Activated CD8-positive, alpha-beta T cell treated with anti-CD3 and anti-CD28 coated beads for 36 hours (primary cell): ENCODE measurements at places on chromosomes 6 and 20.

DNA sequence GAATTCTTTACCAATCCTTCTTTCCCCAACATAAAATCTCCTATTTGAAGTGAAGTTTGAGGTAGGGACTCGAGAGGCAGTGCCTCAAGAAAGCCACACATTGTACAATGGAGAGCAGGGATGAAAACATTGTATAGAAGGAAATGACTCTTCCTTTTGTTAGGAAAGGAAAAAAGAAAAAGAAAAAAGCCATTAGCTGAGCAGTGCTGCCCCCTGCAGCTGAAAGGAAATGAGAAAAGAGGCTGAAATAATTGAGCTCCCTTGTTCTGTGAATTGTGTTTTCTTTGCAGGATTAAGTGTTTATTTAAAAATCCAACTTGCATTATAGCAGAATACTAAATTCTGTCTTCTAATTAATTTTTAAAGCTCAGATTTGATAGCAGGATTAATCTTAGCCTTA, 162.9 kb upstream of the SASH1 start:
- peak; percentile 24 for DNase-seq

DNA sequence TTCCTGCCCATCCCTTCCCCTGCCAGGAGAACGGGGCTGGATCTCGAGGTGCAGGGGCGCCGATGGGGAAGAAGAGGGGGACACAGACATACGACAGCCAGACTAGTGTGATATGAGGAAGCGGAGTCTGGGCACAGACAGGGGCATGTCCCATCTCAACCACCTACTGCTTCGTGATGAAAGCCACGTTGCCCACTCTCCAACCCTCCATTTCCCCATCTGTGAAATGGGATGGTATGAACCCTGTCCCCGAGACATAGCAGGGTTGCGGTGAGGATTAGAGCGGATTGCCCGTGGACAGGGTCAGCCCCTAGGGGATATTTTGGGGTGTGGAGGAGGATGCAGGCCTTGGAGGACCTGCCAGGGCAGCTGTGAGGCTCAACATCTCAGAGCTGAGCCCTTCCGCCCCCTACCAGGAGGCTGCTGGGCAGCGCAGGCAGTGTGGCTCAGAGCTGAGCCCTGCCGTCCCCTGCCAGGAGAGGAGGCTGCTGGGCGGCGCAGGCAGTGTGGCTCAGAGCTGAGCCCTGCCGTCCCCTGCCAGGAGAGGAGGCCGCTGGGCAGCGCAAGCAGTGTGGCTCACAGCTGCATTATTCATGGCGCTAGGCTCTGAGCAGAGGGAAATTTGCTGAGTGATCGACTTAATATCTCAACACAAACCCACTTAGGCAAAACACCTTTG, 71.7 kb downstream of the GRM4 start:
- no peak for DNase-seq

- no peak for DNase-seq
Observed at GRCh38 chr6:143976806-143977349, 31.2 kb downstream of the PLAGL1 start.

DNA sequence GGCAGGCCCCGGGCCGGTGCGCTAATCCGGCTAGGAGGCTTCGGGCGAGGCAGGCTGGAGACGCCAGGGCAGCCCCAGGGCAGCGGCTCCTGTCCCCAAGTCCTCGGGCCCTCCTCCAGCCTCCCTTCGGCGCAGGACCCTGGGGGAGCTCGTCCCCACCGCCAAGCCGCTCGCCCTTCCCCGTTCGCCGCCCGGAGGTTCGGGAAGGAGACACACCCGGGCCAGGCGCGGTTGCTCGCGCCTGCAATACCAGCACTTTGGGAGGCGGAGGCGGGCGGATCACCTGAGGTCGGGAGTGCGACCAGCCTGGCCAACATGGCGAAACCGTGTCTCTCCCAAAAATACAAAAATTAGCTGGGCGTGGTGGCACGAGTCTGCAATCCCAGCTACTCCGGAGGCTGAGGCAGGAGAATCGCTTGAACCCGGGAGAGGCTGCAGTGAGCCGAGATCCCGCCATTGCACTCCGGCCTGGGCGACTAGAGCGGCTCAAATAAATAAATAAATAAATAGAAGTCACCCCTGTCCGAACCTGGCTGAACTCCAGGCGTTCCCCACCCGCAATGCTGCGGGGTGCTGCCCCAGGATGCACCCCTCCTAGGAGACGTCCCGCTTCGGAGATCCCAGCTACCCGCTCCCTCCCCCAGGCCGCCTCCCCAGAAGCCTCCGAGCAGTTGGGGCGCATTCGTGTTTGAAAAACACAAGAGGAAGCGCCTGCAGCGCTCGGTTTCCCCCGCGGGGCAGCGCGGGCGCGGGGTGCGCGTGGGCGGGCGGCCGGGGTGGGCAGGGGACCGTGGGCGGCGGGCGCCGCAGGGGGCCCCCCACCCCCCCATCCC, 27.5 kb downstream of the SERPINB9 start:
- DNase-seq: peak; percentile 61

DNA sequence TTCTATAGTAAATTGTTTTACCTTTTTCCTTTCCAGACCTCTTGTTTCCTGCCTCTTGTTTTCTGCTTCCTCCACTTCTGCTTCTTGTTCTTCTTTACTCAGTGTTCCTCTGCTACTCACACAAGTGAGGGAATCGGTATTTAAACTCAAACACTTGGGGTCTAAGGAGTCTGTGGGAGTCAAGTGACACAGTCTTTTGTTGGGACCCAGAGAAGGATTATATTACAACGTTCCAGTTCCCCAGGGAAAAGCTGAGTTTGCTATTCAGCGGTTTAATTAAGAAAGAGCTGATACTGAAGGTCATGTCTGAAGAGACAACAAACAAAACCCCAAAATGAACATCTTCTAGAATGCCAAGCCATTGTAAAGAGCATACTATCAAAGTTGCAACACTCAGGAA, 107.8 kb upstream of the CITED2 start:
- no peak for DNase-seq

DNA sequence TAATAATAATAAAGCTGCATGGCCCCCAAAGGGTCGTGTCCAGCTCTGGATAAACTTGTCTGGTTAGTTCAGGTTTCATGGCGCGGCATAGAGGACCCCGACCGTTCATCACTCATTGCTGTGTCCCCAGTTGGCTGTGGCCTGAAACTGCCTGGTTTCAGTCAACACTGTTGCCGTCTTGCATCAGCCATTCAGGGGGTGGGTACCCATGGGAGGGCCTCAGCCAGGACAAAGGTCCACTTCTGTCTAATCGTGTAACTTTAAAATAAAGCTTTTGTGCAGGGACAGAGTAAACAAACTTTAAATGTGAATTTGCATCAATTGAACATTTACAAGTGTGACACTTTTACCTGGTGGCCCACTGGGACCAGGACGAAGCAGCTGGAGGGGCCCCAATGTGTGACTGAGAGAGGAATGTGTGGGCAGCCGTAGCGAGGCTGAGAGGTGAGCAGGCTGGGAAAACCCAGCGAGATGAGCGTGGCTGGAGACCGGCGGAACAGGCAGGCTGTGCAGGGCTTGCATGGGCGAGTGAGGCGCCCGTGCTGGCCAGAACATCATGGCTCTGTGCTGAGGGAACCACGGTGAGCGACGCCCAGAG, 22.3 kb upstream of the UNC93A start:
- DNase-seq: no peak

DNA sequence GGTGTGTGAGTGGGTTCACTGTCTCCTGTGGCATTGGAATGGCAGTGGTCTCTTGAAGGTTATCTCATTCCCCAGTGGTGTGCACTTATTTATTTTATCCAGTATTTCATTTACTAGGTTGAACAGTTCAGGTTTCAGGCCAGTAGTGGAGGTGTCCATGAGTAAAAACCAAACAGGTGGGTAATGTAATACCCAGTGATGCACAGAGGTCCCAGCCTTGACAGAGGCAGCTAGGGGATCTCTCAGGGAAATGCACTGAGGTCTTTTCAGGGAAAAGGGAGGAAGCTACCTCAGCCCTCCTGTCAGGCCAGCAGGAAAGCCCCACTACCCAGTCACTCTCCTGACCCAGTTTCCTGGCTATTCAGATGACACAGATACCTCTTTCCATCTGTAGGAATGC, 403.6 kb downstream of the UTRN start:
- DNase-seq: no peak

GRCh38 chr6:128719786-128720185, 163.2 kb upstream of the LAMA2 start:
- DNase-seq: no peak

DNA sequence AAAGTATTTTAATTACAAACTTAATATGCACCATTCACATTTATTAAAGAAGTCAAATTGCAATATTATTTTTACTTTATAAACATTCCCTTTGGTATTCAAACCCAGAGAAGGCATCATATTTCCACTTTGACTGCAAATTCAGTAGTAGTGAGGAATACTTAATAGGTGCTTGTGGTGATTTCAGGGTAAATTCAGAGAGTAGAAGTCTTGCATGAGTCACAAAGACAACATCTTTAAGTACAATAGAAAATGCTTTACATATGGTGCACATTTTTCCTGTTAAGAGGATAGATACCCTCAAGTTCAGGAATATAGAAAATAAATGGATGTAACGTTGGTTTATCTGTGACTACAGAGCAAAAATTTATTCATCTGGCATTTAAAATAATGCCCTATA, 390.2 kb downstream of the TENT5A start:
- no peak for DNase-seq

GRCh38 chr6:148218542-148219258, 123.9 kb upstream of the SASH1 start:
- DNase-seq: no peak

- DNase-seq: no peak
Observed at GRCh38 chr20:14189794-14190402, 147.5 kb downstream of the FLRT3 start.

DNA sequence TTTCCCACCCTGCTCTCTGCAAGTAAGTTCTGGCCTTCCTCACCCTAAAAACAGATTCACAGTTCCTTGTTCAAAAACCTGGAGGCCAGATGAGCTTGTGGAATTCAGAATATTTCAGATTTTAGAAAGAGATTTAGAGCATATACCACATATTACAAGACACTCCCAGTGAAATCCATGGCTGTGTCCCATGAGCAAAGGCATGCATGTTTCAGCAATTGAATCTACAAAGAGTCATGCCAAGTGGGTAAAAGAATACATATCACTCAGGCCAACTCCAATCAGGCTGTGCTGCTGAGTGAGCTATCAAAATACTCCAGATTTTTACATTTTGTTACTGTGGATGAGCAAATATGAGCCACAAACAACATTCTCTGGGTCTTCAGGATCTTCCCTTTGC, 10.2 kb upstream of the NEDD9 start:
- no peak for DNase-seq

DNA sequence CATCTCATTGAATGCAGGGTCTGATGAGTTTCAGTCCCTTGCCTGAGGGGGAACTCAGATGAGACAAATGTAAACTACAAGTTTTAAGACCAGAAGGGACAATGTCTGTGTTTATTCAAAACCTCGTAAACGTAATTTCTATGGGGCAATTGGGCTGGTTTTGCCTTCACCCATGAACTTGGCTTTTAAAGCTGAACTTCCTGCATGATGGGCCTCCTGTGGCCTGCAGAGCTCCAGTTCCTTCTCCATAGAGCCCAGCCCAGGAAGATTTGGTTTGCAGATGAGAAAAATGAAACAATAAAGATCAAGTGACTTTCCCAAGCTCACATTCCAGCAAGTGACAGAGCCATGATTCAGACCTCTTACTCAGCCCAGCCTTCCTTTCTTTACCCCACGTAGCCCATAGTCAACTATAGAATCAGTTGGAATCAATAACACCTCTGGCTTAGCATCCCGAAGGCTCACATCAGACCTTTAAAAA, 612.3 kb downstream of the UTRN start:
- DNase-seq: no peak

GRCh38 chr6:33136310-33136900, 55.9 kb downstream of the COL11A2 start:
- DNase-seq: no peak

DNA sequence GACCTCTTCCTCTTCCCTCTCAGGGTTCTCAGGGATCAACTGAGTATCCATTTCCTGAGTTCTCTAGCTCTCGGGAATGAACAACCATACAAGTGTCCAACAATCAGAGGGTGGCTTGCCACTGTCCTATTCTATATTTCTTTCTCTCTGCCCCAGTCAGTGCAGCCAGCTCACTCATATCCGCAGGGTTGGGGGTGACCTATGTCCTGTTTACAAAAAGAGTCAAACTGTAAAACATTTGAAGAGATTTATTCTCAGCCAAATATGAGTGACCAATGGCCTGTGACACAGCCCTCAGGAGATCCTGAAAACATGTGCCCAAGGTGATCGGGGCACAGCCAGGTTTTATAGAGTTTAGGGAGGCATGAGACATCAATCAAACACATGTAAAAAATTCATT, 10.8 kb upstream of the BTN3A2 start:
- no peak for DNase-seq

DNA sequence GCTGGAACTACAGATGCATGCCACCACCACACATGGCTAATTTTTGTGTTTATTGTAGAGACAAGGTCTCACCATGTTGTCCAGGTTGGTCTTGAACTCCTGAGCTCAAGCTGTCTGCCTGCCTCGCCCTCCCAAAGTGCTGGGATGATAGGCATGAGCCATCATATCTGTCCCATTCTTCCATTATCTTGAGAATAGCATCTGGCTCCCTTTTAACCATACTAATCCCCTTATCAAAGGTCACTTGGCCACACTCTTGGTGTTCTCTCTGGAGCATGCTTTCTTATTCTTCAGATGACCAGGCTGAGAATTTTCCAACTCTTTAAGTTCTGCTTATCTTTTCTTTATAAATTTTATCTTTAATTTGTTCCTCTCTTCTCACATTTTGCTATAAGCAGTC, 15.9 kb upstream of the TRERF1 start:
- no peak for DNase-seq

DNA sequence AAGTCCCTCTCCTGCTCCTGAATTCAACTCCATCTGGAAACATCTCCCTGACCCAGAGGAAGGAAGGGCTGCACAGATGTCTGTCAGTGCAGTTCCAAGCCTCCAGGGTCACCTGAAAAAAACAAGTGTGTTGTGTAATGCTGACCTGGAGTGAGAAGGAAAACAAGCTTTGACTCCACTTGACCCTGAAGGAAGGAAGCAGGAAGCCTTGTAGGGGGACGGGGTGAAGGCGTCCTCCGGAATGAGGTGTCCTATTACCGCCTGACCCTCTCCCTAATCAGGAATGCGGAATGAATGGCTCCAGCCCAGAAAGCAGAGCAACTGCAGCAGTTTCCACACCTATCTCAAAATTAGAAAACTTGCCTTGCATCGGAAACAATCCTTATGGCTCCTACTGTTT, 13.9 kb upstream of the ADGRF5 start:
- DNase-seq: no peak

- no peak for DNase-seq
Observed at GRCh38 chr6:114058435-114058834, 87.5 kb upstream of the HDAC2 start.

DNA sequence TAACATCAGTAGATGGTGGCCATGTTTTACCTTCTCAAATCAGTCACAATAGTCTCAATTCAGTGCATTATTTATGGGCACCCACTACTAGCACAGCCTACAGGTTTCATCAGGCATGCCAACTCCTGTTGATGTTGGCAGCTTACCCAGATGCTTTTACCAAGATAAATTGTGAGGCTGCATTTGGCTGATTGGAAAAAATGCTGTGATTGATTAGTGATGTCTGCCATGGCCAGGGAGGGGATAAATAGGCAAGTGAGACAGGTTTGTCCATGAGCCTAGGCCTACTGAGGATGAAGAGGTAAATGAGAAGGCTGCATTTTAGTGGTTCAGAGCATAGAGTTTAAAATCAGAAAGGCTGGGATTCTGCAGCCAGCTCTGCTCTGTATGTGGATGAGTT, 227.1 kb downstream of the NFATC2 start:
- DNase-seq: no peak
